ENCODE measurements at places on chromosomes 12 and 14. TPM values are rescaled to one million over a fixed set of nuclear protein-coding genes. Genes with fewer than 3 reads are reported as not detected.

Gene NTN4
- 11.1 TPM for polyA plus RNA-seq

Gene CAMKK2
- 10.6 TPM for polyA plus RNA-seq

Gene OTOGL
- polyA plus RNA-seq: 0.13 TPM

Gene C12orf60
- polyA plus RNA-seq: 0.82 TPM

Gene C1QL4
- not detected for polyA plus RNA-seq

Gene PMCH
- polyA plus RNA-seq: not detected

Gene RNASE13
- polyA plus RNA-seq: not detected

Gene KRT77
- polyA plus RNA-seq: 0.08 TPM

Gene CCDC63
- polyA plus RNA-seq: not detected

Gene KCNJ8
- polyA plus RNA-seq: 17.2 TPM

Gene CIROP
- 0.03 TPM for polyA plus RNA-seq

Gene RALGAPA1
- 12.1 TPM for polyA plus RNA-seq

Gene TAS2R46
- not detected for polyA plus RNA-seq

Gene FAM181A
- polyA plus RNA-seq: not detected

Gene INSM2
- not detected for polyA plus RNA-seq

Measured in adipose tissue (tissue), 3 donors.